ENCODE measurements at places on chromosomes 5 and 9. TPM values are rescaled to one million over a fixed set of nuclear protein-coding genes. Genes with fewer than 3 reads are reported as not detected.

The STKLD1 gene
- 1.4 TPM for total RNA-seq

The IFNK gene
- not detected for total RNA-seq

The LRRC19 gene
- not detected for total RNA-seq

The PRR7 gene
- 41.0 TPM for total RNA-seq

Measured in A549 treated with RU486 at 1 μM for 4 hours (cell line).